Midbrain (tissue), 1 donor: ENCODE measurements at places on chromosomes 3 and 15.

- DNase-seq: no peak
These were observed 59.1 kb downstream of the GOLIM4 start for GRCh38 chr3:168036619-168037018.

GRCh38 chr15:38849046-38849445, 284.4 kb upstream of the RASGRP1 start:
- DNase-seq: no peak

DNA sequence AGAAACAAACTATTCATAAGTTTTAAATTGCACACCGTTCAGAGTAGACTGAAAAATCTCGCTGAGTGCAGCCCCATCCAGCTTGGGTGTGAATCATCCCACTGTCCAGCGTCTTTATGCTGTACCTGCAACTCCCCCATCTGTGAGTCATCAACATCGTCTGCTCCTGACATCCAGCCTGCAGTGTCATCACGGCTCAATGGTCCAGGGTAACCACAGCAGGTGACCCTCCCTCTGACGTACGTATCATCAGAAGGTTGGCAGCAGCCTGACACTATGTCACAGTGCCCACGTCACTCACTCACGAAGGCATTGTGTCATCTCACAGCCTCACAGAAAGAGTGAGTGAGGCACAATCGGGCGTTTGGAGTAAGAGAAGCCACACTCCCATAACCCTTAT, 65.2 kb downstream of the TPRA1 start:
- no peak for DNase-seq

- DNase-seq: no peak
These were observed 48.2 kb downstream of the C3orf85 start for GRCh38 chr3:109184726-109185125.

DNA sequence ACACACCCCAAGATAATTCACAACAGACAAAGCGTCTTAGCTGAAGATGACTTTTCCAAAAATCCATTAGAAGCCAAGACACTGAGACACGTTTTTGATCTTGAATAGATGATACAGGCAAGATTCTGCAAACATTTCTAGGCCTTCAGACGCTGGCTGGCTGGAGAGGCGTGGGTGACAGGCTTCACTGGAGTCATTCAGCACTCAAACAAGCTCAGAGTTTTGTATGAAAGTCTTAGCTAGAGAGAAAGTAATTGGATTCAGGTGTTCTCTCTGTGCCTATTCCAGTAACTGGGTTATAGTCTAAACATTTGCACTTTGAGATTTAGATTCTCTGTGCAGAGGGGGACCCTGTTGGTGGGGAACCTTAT, 147.7 kb upstream of the BHLHE40 start:
- DNase-seq: no peak

DNA sequence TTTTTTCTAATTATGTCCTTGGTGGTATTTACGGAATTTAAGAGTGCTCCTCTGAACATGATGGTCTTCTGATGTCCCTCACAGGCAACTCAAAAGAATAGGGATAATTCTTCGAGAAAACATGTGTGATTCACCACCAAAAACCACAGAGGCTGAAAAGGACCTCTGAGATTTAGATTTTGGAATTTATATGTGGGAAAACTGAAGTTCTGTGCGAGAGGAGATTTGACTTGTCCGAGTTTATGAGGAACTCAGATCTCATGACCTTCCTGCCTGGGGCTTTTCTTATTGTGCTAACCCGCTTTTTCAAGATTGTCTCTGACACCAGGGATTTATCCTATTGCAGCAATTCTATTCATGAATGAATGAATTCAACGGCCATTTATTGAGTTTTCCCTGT, 142.4 kb downstream of the FAM43A start:
- DNase-seq: no peak

- no peak for DNase-seq
These were observed 117.8 kb upstream of the IQSEC1 start for GRCh38 chr3:13191016-13191415.

GRCh38 chr3:113291572-113291971, 80.2 kb downstream of the BOC start:
- no peak for DNase-seq

- DNase-seq: no peak
These were observed 99.8 kb upstream of the CPNE4 start for GRCh38 chr3:132134611-132135010.

GRCh38 chr15:69323893-69324430, 25.2 kb downstream of the PAQR5 start:
- no peak for DNase-seq

DNA sequence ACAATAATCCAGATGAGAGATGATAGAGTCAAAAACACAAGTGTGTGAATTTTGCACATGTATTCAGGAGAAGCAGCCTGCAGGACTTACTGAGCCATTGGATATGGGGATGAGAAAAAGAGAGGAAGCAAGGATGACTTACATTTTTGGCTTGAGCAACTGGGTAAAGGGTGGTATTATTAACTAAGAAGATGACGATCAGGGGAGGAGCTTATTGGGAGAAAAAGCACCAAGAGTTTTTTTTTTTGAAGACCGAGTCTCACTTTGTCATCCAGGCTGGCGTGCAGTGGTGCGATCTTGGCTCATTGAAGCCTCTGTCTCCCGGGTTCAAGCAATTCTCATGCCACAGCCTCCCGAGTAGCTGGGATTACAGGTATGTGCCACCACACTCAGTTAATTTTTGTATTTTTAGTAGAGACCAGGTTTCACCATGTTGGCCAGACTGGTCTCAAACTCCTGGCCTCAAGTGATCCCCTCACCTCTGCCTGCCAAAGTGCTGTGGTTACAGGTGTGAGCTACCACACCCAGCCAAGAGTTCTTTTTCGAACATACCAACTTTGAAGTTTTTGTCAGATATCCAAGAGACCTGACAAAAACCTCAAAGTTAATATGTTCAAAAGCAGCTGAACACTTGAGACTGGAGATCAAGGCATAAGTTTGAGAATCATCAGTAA, 14.8 kb upstream of the SH3BP5 start:
- DNase-seq: no peak

DNA sequence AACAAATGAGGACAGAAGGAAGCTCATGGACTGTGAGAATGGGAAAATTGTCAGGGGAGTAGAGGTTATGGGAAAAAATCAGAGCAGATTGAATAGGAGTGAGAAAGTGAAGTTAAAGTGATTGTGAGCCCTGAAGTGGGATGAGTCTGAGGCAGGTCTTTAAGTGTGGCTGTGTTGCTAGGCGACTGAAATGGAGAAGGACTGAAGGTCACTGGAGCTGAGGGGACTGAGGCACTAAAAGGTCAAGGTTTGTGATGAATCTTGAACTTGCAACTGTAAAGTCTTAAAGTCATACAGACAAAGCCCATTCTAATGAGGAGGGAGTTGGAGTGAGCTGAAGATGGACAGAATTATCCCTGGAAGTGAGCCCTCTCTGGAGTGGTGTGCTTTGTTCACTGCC, 518.9 kb downstream of the TUSC7 start:
- no peak for DNase-seq

GRCh38 chr3:132006605-132007204, 28.1 kb downstream of the CPNE4 start:
- DNase-seq: peak; percentile 15

- no peak for DNase-seq
These were observed 44.9 kb upstream of the SLC6A6 start for GRCh38 chr3:14357463-14357862.

GRCh38 chr15:60219866-60220265, 177.9 kb downstream of the ANXA2 start:
- no peak for DNase-seq

- DNase-seq: no peak
These were observed 53.6 kb downstream of the PGPEP1L start for GRCh38 chr15:98953968-98954367.

DNA sequence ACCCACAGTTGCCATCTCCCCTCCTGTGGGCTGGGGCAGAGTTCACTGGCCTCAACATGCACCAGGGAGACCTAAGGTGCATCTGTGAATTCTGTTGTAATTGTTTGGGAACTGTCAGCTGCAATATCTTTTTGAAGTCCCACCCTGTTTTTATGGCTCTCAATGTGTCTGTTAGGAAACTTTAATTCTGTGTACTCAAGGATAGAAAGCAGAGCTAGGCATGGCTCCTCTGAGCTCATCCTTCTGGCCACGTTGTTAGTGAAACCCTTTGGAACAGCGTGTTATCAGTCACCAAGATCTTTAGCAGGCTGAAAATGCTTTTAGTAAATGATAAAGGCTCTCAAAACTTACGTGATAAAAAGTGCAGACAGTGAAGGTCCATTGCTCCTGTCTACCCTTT, 33.6 kb upstream of the MTMR10 start:
- no peak for DNase-seq

DNA sequence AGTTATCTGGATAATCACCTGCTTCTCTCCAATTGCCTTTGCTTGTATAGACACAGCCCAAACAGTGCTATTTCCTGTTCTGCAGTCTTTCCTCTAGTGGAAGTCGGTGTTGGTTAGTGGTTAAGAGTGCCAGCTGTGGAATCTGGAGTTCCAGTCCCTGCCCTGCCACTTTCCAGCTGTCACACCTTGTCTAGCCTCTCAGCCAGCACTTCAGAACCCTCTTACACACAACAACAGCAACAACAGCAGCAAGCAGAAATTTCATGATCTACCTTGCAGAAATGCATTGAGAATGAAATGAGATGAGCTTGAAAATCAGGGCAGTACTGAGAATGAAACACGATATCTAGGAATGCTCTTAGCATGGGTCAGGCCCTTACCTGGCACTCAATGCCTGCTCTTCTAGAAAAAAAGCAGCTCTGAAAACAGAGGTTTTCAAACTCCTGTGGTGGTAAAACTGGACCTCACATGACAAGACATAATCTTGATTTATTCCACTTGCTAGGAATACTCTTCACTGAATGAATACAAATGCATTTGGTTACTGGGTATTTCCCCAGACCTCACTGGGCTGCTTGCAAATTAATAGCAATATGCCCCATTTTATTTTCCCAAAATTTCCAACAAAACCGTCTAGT, 3.3 kb upstream of the WNT5A start:
- no peak for DNase-seq

DNA sequence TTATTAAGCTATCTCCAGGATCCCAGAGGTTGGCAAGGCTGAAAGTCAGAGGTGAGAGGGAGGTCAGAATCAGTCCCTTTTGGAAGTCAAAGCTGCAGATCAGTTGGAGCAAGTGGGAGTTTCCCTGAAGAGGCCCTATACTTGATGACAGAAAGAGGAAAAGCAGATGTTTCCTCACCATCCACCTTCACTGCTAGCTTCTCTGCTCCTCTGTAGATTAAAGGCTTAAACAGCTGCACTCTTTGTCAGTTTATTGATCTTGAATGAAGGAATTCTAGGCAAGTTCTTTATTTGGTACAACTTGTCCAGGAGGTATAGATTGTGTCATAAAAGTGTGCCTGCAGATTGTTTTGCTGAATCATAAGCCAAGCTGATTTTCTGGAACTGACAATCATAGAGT, 408.2 kb upstream of the TGFBR2 start:
- DNase-seq: no peak

- no peak for DNase-seq
These were observed 52.4 kb downstream of the TBL1XR1 start for GRCh38 chr3:177144922-177145321.

DNA sequence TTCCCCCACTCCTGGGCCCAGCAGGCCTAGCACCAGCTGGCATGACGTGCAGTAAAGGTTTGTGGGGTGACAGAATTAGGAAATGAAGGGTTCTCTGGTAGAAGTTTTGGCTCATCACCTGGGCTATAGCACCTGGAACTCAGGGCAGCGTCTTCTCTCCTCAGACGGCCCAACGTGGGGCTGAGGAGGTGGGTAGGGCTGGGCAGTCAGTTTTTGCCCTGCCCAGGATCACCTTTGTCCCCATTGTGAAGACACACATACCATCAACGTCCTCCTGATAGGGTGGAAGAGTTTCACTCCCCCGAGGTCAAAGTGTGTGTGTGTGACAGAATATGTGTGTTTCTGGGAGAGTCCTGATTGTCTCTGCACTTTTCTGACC, 12.1 kb downstream of the KBTBD13 start:
- no peak for DNase-seq

DNA sequence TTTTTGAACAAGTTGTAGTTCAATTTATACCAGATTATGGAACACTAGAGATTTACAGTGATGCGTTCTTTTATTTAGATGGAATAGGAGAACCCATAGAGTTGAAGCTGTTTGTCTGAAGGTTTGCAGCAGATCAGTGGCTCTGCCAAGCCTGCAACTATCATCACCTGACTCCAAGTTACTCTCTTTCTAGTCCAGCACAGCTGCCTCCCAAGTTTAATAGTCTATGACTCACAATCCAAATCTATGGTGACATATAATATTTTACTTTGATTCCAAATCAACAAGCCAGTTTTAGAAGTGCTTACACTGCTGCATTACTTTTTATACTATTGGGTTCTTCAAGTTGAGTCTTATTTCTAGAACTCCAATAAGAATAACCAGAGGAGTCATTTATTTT, 400.4 kb downstream of the LPP start:
- DNase-seq: no peak

- DNase-seq: no peak
These were observed 58.8 kb downstream of the KIF9 start for GRCh38 chr3:47223755-47224154.

GRCh38 chr3:127867986-127868385, 45.7 kb upstream of the MGLL start:
- DNase-seq: no peak

GRCh38 chr3:55492976-55493375, 5.9 kb upstream of the WNT5A start:
- no peak for DNase-seq

DNA sequence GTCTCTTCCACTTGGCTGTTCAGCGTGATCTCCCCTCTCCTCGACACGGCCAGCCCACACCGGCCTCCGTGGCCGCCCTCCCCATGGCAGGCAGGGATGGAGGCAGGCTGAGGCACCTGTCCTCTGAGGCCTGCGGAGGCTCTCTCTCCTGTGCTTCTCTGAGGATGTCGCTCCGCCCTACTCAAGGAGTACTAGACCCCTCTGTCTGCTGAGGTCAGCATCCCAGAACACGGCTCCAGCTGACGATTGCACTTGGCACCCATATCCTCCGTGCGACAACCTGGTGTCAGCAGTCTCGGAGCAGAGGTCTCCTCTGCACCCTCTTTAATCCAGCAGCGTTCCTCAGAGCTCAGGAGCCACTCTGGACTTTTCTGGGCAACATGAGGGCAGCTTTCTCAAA, 322.6 kb downstream of the OCA2 start:
- no peak for DNase-seq

DNA sequence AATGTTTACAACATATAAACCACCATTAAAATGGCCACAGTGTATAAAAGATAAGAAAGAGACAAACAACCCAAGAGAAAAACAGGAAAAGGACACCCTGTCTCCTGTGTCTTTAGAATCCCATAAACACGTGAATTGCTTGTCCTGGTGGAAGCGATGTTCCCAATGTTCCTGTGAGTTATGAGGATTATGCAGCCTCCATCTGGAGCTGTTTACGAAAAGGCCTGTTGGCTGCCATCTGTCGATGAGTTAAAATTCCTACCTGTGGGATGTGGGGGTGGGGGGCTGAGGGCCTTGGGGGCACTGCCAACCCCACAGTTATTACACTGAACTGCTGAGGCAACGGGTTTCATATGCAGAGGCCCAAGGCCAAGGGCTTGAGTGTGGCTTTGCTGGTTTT, 13.6 kb downstream of the NISCH start:
- no peak for DNase-seq

- DNase-seq: no peak
These were observed 33.2 kb upstream of the ZDHHC23 start for GRCh38 chr3:113914646-113915045.

- DNase-seq: no peak
These were observed 7.6 kb upstream of the C3orf38 start for GRCh38 chr3:88142094-88142624.

- no peak for DNase-seq
These were observed 1.0 kb downstream of the LRRC28 start for GRCh38 chr15:99252326-99252725.

- no peak for DNase-seq
These were observed 10.7 kb downstream of the CHST14 start for GRCh38 chr15:40481341-40482074.
